ENCODE measurements at places on chromosomes 16 and 17.

- no peak for DNase-seq
Observed at GRCh38 chr17:79536212-79536840, 74.5 kb downstream of the RBFOX3 start.

- DNase-seq: no peak
Observed at GRCh38 chr17:66417300-66417719, 114.9 kb downstream of the PRKCA start.

- DNase-seq: no peak
Observed at GRCh38 chr17:73906896-73907870, 262.9 kb upstream of the SDK2 start.

DNA sequence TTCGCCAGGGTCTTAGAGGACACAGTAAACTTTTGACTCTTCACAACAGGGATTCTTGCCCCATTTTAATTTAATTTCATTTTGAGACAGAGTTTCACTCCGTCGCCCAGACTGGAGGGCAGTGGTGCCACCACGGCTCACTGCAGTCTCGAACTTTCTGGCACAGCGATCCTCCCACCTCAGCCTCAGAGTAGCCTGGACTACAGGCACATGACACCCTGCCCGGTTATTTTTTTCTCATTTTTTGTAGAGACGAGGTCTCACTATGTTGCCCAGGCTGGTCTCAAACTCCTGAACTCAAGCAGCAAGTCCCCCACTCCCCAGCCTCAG is 329 bp upstream of the NLE1 start:
- DNase-seq: no peak

- no peak for DNase-seq
Observed at GRCh38 chr17:38428643-38429371, 543 bp downstream of the ARHGAP23 start.

- DNase-seq: no peak
Observed at GRCh38 chr17:75068750-75069149, 19.0 kb upstream of the SLC16A5 start.

- DNase-seq: no peak
Observed at GRCh38 chr17:280901-281300, 71.7 kb downstream of the RPH3AL start.

GRCh38 chr17:82361885-82362633 is 3.0 kb downstream of the TEX19 start:
- DNase-seq: no peak

DNA sequence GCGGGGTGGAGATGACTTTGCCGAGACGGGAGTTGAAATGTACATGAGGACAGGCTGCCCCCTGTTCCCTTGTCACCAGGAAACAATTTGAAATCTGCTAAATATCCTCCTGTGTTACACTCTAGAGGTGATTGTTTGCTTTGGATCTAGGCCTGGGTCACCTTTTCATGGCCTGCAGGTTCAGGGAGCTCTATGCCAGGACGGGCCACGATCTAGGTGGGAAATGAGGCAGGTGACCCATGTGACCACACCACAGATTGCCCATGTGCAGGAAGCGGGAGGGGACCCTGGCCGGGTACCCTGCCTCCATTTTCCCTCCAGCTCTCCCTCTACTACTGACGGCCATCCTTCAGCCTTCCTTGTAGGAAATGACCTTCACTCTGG is 43.4 kb downstream of the MEAK7 start:
- no peak for DNase-seq

DNA sequence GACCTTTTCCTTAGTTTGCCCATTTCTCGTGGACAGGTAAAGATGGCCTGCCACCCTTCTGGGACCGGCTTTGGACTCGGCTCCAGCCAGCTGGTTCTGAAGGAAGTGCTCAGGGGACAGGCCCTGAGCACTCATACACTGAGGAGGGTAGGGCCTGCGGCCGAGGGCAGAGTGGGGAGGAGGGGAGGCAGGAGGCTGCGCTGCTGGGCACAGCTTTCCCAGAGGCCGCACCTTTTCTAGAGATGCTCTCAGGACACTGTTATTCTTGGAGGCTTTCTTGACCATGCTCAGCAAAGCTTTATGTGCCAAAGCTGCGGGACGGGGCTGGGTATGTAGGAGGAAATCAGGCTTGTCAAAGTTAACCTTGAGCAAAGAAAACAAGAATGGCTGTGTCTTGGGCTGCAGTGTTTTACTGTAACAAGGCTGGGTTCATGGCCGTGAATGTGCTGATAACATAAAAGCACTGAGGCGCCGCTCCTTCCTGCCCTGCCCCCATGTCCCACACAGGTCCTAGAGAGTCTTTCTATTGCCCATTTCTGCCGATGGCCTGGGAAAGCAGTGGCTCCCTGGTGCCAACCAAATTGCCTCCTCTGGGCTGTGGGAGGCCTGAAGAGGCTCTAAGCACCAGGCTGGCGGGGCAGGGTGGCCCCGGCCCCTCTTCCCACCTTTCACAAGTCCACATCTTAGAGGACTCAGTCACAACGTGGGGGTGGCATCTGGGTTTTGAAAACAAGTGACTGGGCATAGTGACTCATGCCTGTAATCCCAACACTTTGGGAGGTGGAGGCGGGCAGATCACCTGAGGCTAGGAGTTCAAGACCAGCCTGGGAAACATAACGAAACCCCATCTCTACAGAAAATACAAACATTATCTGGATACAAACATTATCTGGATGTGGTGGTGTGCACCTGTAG is 22.3 kb upstream of the TIMP2 start:
- no peak for DNase-seq

DNA sequence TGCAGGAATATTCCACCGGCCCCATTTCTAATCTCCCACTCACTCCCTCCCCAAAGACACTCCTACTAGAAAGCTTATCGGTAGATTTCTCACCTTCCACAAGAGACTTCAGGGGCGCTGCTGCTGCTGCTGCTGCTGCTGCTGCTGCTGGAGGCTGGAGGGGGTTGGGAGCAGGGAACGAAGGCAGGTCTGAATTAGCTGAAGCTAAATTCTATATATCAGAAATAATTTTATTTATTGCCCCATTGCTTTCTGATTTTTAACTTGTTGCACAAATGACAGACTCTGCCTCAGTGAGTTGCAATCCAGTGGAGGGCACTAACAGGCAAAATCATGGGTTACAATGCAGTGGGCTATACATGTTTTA is 25.8 kb upstream of the HLF start:
- no peak for DNase-seq

DNA sequence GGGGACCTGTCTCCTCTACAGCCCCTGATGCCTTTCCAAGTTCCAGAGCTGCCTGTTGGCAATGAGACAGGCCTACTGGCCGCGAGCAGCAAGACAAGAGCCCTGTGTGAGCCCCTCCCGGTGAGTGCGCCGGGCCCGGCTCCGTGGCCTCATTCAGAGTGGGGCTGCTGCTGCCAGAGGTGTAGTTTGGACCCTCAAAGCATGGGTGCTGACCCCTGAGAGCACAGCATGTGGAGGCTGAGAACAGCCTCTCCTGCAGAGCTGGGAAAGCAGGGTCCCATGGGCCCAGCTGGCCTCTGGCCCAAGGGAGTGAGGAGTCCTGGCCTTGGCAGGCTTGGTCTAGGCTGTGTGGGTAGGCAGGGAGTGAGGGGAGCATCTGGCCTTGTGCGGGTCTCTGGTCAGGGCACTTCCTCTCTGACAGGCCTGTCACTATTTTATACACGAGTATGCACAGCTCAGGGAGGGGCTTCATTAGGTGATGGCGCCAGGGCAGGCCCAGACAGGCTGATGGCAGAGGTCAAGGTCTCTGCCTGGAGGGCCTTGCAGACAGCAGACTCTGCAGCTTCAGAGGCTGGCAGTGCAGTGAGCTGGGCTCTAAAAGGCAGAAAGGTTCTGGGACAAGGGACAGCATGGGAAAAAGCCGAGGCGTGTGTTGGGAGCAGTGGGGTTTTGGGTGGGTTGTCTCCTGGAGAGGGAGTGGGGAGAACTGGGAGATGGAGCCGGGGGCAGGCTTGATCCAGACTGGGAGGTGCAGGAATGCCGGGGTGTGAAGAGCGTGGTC is 43.4 kb downstream of the ADCY7 start:
- no peak for DNase-seq

DNA sequence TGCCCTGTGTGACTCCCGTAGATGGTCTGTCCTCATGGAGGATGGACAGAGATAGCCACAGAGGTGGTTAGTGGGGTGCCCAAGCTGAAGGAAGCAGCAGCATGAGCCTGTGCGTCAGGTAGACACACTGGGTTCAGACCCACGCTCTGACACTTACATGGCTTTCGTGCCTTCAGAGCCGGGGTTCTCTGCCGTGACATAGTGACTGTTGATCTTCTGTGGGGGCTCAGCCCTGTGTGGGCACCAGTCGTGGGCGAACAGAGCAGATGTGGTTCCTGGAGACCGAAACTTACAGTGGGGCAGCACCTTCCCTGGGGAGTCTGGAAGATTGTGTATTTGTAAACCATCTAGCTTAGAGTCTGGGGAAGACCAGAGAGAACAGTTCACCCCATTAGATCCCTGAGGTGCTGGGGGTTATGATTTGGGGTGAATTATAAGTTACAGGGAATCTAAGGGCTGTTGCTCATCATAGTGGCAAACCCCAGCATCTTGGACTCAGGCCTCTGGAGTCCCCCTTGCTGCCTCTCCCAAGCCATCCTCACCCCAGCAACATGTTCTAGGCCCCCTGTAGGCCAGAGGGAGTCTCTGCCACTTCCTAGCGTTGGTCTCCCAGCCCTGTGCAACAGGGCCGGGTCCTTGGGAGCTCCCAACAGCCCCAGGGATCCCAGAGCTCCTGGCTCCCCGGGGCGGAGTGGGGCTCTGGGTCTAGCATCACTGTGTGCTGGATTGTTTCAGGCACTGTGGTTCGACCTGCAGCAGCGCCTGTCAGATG is 28.6 kb downstream of the NECAB2 start:
- DNase-seq: no peak

DNA sequence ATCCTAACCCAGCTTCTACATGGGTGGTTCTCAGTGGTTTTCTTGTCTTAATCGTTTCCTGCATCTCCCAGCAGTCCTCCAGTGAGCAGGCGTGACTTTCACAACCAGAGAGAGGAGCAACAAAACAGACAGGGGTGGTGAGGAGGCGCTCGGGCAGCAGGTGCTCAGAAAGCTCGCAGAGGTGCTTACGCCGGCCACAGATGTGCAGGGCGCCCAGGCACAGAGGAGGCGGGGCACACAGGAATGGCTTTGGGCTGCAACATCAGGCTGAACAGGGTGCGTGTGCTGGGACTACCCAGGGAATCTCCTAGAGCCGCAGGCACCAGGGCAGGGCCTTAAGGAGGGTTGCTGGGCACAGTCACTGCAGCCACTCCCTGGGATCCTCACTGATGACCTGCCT is 32.6 kb downstream of the KLHDC4 start:
- DNase-seq: no peak

DNA sequence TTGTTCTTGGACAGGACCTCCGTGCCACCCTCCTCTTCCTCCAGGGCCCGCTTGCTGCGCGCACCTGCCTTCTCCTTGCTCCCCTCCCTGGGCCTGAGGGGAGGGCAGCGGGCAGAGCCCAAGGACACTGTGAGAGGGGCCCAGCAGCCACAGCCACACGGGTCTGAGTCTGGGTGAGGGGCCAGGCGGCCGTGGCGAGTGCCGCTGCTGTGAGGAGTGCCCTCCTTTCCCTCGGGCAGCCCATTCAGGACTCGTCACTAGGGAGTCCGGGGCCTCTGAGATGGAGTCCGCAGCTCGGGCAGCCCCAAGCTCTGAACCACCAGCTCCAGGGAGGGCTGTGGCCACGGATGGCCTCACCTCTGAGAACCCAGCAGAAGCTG is 5.6 kb downstream of the DUS1L start:
- DNase-seq: no peak

- no peak for DNase-seq
Observed at GRCh38 chr16:4316108-4316863, 419 bp downstream of the GLIS2 start.

DNA sequence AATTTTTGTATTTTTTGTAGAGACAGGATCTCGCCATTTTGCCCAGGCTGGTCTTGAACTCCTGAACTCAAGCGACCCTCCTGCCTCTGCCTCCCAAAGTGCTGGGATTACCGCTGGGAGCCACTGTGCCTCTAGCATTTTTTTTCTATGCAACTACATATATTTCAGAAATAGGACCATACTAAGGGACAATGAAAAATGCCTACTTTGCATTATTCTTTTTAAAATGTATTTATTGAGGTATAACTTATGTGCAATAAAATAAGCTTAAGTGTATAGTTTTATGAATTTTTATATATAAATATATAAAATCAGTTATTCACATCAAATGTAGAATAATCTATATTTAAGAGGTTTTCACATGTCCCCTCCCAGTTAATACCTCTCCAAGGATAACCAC is 38.1 kb downstream of the KATNIP start:
- DNase-seq: no peak

GRCh38 chr16:31186176-31186575 is 6.2 kb downstream of the FUS start:
- DNase-seq: no peak

DNA sequence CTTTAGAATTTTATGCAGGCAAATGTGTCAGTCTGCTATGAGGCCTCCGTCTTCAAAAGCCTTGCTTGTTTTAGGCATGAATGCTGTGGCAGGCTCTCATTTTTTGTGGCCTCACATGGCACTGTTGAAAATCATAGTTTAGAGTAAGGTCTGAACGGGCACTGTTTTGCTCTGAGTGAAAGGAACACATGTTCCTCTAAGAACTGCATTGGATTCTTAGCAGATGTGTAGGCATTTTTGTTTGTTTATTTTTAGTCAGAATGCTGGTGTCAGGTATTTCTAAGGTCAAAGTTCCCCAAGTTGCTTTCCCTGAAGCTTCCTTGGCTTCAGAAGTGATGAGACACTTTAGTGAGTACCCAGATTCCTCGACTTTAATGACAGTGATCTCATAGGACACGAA is 173.7 kb downstream of the HS3ST3B1 start:
- DNase-seq: no peak

GRCh38 chr17:62704381-62704971 is 77.0 kb downstream of the MRC2 start:
- DNase-seq: no peak
